Activated CD8-positive, alpha-beta memory T cell treated with anti-CD3 and anti-CD28 coated beads for 4 hours (primary cell): ENCODE measurements at places on chromosomes 11 and 22.

- no peak for DNase-seq
Measured at GRCh38 chr11:32870676-32871075, 21.9 kb upstream of the QSER1 start.

DNA sequence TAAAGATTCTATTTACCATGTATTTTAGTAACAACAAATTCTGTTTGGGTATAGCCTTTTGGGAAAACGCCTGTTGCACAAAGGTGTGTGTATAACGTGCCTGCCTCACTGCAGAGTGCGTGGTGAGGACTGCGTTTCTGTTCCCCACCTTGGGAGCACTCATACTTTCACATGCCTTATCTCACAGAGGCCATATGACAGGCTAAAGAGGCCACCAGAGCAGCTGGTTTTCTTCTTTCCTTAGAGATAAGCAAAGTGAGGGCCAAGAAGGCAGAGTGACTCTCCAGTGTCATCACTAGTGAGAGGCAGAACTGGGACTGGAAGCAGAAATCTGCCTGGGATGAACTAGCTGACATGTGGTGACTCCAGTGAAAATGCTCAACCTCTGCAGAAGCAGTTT, 369.2 kb upstream of the NARS2 start:
- no peak for DNase-seq

DNA sequence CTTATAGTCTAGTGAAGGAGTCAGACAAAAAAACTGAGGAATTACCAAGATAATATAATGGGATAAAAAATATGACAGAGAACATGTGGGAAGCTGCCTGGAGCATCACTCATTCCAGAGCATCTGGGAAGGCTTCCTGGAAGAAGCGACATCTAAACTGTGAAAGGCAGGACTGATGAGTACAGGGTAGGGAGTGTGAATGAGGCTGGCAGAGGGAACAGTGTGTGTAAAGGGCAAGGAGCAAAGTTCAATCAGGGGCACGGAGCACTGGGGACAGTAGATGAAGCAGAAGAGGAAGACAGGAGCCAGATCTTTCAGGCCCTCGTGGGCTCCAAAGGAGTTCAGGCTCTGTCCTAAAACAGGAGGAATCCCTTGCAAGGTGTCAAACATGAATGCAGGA, 55.8 kb upstream of the PRDM11 start:
- no peak for DNase-seq

DNA sequence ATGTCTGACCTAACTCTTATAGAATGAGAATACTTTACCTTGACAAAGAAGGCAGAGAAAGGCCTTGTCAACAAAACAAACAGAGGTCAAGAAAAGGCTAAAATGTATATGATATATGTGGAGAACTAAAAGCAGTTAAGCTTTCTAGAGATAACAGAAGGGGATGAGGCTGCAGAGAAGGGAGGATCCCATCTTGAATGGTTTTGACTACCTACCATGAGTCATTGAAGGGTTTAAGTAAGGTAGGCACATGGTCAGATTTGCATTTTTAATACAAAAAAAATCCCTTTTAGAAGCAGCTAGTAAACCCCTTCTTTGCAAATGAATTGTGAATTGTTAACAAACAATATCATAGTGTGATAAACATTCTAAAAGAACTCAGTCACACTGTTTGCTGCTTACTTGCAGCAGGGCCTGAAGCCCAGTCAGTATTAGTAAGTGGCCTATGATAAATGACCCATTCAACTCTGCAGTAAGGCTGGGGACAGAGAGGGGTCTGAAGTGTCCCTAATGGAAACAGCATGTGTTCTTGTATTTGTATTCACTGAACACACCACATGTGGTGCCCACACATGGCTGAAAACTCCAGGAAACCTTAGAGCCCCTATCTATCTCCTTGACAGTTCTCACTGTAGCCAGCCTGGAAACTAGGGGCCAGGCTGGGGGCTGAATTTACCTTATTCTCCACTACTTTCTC, 328.8 kb upstream of the PITPNB start:
- DNase-seq, result no peak

DNA sequence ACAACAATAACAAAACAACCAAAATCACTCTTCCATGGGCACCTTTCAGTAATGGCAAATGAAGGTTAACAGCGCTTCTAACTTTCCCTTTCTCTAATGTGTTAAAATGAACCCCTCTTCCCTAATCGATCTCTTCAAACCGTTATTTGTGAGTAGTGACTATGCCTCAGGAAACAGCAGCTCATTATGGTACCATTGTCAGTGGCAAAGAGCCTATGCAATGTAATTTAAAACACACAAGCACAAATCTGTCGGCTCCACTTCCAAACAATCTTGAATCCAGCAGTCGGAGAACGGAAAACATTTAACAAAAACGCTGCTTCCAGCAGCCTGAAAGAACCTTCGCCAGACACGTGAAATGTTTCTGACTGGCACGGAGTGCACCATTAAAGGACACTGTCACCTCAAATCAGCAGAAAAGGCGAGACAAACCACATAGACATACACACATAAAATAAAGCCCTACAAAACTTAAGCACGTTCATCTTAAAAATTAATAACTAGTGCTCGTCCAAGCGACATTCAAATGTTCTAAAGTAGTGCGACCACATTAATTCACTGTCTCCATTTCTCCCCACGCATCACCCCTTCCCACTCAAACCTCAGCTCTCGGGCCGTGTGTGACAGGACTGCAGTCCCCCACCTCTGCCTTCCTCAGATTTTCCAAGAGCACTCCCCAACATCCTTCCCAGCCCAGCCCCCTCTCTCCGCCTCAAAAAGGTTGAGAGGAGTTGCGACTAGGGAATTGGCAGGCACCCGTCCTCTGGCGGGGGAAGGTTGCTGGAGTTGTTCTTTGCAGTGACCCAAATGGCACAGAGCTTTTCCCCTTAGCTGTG, 748 bp downstream of the RAB30 start:
- DNase-seq, result no peak

DNA sequence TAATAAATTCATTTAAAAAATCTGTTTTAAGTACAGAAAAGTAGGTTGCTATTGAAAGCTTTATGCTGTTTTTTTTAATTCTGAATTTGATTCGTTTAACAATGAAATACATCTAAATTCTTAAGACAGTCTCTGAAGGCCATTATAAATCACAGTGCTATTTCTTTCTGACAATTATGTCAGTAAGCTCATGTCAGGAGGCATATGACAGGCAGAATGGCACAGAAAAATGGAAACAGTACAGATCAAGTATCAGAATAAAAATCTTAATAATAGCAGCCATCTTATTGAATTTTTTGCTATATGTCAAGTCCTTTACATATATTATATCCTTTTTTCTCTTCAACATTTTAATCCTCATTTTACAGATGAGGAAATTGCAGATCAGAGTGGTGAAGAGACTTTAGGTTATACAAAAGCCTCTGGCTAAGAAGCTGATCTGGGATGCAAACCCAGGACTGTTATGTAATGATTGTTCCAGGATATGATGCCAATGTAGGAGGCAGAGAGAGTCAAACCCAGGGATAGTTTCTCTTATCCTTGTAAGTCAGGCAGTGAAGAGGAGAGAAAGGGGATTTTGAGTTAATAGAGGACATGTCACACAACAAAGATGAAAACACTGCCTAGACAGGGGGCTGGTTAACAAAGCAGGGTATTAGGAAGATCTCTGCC, 283.1 kb upstream of the CCDC90B start:
- DNase-seq, result no peak

DNA sequence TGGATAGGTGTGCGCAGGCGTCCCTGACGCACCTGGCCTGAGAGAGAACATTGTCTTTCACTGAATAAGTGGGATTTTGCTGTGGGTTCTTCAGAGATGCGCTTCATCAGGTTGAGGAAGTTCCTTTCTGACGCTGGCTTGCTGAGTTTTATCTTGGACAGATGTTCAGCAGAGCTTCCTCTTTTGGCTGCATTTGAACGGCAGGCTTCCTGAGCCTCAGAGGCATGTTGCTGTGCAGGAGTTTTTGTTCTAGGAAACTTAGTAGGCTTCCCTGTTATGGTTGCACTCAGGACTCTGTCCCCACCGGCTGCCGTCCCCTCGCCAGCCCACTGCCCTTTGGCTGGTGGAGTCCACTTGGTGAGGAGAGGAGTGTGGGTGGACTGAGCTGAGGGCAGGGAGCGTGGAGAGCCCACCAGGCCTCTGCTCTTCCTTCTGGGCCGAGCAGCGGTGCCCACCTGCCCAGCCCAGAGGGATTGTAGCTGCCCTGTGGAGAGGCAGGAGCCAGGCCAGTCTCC, 17.2 kb downstream of the FRMD8 start:
- no peak for DNase-seq

- DNase-seq, result no peak
Measured at GRCh38 chr22:44624689-44625420, 77.1 kb upstream of the PRR5 start.

- no peak for DNase-seq
Measured at GRCh38 chr11:109439684-109440083, 17.7 kb downstream of the C11orf87 start.

GRCh38 chr11:12269446-12270214, 107.7 kb upstream of the PARVA start:
- DNase-seq, result no peak

GRCh38 chr22:44918166-44918924, 91.5 kb downstream of the PHF21B start:
- no peak for DNase-seq

GRCh38 chr22:20273758-20274181, 5.7 kb upstream of the RTN4R start:
- no peak for DNase-seq

DNA sequence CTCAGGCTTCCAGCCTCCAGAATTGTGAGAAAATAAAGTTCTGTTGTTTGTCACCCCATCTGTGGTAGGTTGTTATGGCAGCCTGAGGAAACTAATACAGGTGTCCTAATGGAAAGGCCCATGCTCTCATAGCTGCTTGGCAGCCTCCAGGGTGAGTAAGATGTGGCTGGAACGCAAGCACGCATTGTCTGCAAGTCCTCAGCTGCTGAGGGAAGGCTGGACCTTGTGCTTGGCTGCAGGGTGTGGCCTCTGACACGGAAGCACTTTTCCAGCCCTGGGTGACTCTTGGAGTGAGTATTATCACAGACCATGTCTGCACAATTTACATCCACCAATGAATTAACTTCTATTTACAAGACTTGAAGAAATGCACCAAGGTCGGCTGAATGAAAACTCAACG, 44.4 kb upstream of the BARX2 start:
- DNase-seq, result no peak

- no peak for DNase-seq
Measured at GRCh38 chr11:28517621-28518020, 409.4 kb downstream of the METTL15 start.

DNA sequence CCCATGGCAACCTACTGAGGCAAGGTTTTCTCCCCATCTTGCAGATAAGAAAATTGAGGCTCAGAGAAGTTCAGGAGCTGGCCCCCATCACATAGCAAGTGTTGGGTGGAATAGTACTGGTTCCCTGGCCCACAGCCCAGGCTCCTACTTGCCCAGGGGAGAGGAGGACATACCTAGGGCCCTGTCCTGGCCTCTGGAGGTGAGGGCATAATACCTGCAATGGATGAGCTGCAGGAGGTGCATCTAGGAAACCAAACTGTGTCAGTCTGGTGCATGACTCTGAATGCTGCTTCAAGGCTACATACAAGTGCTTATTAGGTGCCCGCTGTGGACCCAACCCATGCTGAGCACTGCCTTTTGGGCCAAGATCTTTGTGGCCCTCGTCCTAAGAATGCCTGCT, 40.0 kb upstream of the TPBGL start:
- DNase-seq, result no peak

GRCh38 chr11:47415091-47415854, 6.9 kb downstream of the SLC39A13 start:
- no peak for DNase-seq

DNA sequence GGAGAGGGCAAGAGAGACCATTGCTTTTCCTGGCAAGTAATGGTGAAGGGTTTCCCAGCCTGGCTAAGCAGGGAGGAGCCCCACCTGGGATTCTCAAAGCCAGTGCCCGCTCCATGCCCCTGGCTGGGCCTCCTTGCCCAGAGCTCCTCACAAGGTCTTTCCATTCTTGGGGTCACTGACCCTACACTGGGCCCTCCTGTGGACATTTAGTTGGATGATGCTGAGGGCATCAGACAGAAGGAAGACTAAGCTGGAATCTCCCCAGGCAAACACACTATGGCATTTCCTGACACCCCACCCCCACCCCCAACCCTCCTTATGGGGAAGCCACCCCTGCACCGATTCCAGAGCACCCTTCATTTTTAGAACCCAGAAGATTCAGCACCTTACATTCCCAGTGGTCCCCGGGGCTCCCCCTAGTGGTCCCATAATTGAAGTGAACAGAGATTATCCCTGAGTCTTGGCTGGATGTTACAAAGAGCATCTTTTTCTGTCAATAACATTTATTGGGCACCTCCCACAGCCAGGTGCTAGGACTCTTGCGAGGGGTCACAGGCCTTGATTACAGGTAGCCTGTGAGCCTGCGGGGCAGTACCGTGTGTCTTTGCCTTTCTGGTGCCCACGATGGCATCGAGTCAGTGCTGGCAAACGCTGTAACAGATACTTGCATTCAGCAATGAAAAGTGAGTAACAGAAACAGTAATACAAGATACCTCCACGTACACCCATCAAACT, 548.5 kb downstream of the BUD13 start:
- no peak for DNase-seq

DNA sequence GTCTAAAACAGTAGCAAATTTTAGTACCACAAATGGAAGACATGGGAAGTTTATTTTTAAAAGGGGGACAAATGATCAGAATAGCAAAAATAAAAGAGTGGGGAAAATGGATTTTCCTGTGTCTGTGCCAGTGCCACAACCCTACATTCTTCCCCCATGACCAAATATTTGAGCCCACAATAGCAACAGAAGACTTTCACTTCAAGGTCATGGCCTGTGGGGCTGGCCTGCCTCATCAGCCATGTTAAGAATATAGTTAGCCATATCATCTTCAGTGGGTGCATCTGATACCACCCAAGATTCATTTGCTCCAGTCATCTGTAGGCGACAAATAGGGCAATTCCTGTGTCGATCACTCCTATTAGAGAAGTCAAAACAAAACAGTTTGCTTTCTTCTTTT, 26.3 kb downstream of the RNF141 start:
- no peak for DNase-seq

DNA sequence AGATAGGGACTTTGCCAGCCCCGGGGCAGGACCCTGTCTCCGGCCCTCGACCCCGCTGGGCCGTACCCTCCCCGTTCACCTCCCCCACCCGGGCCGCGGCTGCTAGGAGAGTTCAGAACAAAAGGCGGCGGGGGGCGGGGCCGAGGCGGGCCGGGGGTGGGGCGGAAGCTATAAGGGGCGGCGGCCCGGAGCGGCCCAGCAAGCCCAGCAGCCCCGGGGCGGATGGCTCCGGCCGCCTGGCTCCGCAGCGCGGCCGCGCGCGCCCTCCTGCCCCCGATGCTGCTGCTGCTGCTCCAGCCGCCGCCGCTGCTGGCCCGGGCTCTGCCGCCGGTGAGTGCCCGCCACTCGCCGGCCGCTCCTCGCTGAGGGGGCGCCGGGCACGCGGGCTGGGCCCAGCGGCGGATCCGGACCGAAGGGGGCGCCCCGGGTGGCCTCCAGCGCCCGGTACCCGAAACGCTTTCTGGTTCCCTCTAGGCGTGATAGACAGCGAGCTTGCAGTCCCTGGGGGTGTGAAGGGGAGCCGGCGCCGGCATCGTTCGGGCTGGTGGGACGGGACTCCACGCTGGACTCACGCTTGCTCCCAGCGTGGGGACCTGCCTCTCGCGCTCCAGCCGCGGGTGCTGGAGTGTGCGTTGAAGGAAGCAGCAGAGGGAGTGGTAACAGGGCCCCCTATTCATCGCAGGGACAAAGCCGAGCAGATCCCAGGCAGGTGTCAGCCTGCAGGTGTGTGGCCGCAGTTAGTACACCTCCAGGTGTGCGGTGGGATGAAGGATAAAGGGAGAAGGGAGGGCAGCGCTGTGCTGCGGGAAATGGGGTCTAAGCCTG, at the start of gene MMP11:
Gene MMP11 (plus strand): TSS at position 201 of the 825 bp plus-strand sequence. CDS start 22 bp downstream, at position 223.
- no peak for DNase-seq
